ENCODE measurements at places on chromosomes 13 and 19.
A peak's percentile ranks its signal among the peaks of the same experiment; 100 is the strongest.

DNA sequence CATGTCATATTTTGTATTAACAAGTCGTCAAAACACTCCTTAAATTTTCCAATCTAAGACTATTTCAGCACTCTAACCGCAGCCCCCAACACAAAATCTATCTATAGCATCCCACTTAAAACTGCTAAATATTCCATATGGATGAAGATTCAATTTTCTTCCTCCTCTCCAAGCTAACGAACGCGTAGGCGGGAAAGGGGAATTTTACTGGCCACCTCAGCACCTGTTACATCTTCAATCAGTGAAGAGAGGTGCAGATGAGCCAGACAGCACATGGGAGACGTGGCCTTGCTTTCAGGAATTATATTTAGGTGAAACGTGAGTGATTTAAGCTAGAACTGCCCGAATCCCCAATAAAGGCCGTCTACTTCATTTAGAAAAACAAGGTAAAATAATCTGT is 1.1 kb downstream of the RBM26 start:
- H3K4me1 ChIP-seq, result peaks cover 41% of the 10 kb centered on the region
- H3K36me3 ChIP-seq, result peaks cover 20% of the 10 kb centered on the region
- H3K27ac ChIP-seq, result no peak overlapping the region
- H3K4me3 ChIP-seq, result no peak overlapping the region
- H3K27me3 ChIP-seq, result no peaks in the 10 kb centered on the region
- DNase-seq, result no peak

GRCh38 chr19:53908106-53908934 is 758 bp upstream of the CACNG7 start:
- H3K27me3 ChIP-seq, result peaks cover 95% of the 10 kb centered on the region
- H3K36me3 ChIP-seq, result no peaks in the 10 kb centered on the region
- no peak overlapping the region for H3K27ac ChIP-seq
- H3K4me3 ChIP-seq, result peak overlapping the region; percentile 79
- DNase-seq, result peak; percentile 70

DNA sequence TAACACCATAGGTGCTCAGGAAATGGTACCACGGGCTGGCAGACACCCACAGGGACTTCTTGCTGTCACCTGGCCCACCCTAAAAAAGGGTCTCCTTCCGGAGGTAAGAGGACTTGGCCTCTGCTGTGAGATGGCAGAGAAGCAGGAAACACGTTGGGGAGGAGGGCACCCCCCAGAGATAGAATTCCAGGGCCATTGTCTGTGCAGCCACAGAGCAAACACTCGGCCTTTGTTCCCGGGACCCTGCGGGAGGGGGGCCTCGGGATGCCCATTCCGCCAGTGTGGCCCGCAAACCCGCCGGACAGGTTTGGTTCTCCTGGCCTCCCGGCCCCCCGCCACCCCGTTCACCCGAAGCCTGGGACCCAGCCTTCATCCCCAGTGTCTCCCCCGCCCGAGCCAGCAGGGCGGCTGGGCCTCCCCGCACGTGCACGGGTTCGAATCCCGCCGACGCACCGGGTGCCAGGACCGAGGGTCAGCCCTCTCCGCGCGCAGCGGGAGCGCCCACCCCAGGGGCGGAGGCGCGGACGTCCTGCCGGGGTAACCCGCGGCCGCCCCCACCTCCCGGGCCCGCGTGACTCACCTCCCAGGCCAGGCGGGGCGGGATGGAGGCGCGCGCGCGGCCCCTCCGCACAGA is 714 bp downstream of the PLPP2 start:
- peaks cover 72% of the 10 kb centered on the region for H3K27me3 ChIP-seq
- peaks cover 19% of the 10 kb centered on the region for H3K4me1 ChIP-seq
- H3K36me3 ChIP-seq, result no peaks in the 10 kb centered on the region

GRCh38 chr19:49125025-49125731 is 5.8 kb downstream of the PPFIA3 start:
- DNase-seq, result peak; percentile 33
- H3K27ac ChIP-seq, result no peak overlapping the region
- H3K36me3 ChIP-seq, result no peaks in the 10 kb centered on the region
- peaks cover 57% of the 10 kb centered on the region for H3K27me3 ChIP-seq
